ENCODE measurements at places on chromosomes 12 and 14. TPM values are rescaled to one million over a fixed set of nuclear protein-coding genes. Genes with fewer than 3 reads are reported as not detected.

TRHDE gene
- 6.1 TPM for total RNA-seq

- peaks cover 5% of the 10 kb centered on the region for H3K36me3 ChIP-seq
- H3K4me1 ChIP-seq = no peaks in the 10 kb centered on the region
- no peak overlapping the region for H3K27ac ChIP-seq
- H3K27me3 ChIP-seq = no peaks in the 10 kb centered on the region
- H3K4me3 ChIP-seq = no peak overlapping the region
- DNase-seq = no peak
Measured at GRCh38 chr12:45407981-45408728, 192.3 kb downstream of the ANO6 start.

GRCh38 chr12:27840229-27840999, 60.4 kb upstream of the MANSC4 start:
- H3K4me1 ChIP-seq = no peaks in the 10 kb centered on the region
- DNase-seq = no peak
- H3K36me3 ChIP-seq = no peaks in the 10 kb centered on the region
- H3K4me3 ChIP-seq = no peak overlapping the region
- no peak overlapping the region for H3K27ac ChIP-seq

DNA sequence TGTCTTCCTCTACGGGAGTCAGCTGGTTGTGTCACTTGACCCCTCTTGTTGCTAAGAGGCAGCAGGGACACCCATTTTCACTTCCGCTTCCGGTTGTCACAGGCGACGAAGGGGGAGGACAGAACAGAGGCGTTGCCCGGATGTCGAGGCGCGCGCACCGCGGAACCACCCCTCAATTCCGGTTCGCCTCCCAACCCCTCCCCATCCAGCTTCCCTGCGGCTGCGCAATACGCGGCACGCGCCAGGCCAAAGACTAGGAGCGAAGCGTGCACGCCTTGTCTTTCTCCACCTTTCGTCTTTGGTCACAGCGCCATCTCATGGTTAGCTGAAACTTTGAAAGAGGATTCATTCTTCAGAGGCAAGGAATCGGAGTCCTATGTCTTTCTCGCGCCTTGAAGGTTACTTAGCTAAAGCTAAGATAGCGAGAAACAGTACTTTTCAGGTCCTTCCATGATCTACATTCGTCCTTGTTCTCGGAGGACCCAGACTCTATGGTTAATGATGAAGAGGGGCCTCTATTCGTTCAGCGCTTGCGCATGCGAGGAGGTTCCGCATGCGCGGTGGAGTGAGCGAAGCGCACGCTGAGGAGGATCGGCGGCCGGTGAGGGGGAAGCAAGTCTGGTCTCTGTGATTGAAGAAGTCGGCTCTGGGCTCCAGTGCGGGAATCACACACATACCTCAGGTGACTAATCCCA, at the start of the genes ATP6V1D and EIF2S1:
ATP6V1D (minus strand) TSS at position 30 of the 695 bp plus-strand sequence. CDS start 106 bp downstream, outside the sequence.
EIF2S1 (plus strand) TSS at position 554 of the 695 bp plus-strand sequence. CDS start 4,440 bp downstream, outside the sequence.
- peak within 1 kb of the TSS; percentile 83 for H3K4me3 ChIP-seq
- H3K27ac ChIP-seq = peak within 1 kb of the TSS; percentile 90
- no peaks in the 10 kb centered on the region for H3K27me3 ChIP-seq
- H3K4me1 ChIP-seq = peaks cover 63% of the 10 kb centered on the region
- H3K36me3 ChIP-seq = peaks cover under 1% of the 10 kb centered on the region

GRCh38 chr14:88196925-88197324, 126.1 kb downstream of the KCNK10 start:
- no peak for DNase-seq
- H3K36me3 ChIP-seq = no peaks in the 10 kb centered on the region
- H3K27ac ChIP-seq = no peak overlapping the region
- H3K4me1 ChIP-seq = no peaks in the 10 kb centered on the region
- no peak overlapping the region for H3K4me3 ChIP-seq

DNA sequence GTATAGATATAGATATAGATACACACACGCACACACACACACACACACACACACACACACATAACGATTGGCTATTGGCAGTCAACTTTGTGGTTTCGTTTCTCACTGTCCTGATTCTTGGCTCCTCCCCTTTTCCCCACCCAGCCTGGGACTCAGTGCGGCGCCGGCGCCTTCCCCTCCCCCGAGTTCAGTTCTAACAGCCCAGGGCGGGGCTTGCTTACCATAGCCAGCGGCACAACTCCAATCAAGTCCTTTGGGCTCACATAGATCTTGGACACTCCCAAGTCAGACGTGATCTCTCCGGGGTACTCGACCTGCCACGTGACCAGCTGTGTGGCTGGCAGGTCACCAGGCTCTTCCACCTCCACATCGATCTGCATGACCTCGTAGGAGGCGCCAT, 484.1 kb downstream of the GLT1D1 start:
- H3K4me3 ChIP-seq = no peak overlapping the region
- DNase-seq = no peak
- H3K27ac ChIP-seq = no peak overlapping the region

GRCh38 chr12:89245090-89245489, 107.2 kb downstream of the DUSP6 start:
- H3K4me1 ChIP-seq = peaks cover 13% of the 10 kb centered on the region
- DNase-seq = no peak
- peak overlapping the region; percentile 55 for H3K27ac ChIP-seq

DNA sequence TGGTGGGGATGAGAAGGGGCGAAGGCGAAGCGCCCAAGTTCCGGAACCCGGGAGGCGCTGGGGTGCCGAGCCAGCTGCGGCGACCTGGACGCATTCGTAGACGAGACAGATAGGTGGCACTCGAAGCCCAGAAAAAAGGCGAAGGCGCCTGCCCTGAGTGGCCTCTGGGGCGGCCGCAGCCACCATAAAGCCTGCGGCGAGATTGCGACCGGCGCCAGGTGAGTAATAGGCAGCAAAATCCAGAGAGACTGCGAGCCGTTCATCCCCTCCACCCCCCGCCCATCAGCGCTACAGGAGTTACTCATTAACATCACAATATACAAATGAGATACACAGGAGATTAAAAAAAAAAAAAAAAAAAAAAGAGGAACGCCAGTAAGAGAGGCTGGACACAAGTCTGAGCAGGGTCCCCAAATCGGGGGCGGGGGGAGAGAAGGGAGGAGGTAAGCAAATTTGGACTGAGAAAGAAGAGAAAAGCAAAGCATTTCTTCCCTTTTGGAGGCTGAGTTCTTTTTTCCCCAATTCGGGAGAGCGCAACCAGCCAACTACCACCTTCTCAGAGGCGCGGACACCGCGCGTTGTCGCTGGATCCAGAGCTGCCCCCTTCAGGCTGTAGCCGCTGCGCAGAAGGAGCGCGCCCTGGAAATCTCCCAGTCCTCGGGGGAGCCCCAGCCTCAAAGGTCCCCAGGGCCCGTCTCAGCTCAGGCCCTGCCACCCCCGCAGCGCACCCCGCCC, 15.7 kb downstream of the TBX3 start:
- peak overlapping the region; percentile 40 for H3K4me3 ChIP-seq
- peak; percentile 84 for DNase-seq
- H3K4me1 ChIP-seq = peaks cover 20% of the 10 kb centered on the region
- H3K27ac ChIP-seq = peak overlapping the region; percentile 38

CLEC12A gene
- total RNA-seq = 0.82 TPM

DNA sequence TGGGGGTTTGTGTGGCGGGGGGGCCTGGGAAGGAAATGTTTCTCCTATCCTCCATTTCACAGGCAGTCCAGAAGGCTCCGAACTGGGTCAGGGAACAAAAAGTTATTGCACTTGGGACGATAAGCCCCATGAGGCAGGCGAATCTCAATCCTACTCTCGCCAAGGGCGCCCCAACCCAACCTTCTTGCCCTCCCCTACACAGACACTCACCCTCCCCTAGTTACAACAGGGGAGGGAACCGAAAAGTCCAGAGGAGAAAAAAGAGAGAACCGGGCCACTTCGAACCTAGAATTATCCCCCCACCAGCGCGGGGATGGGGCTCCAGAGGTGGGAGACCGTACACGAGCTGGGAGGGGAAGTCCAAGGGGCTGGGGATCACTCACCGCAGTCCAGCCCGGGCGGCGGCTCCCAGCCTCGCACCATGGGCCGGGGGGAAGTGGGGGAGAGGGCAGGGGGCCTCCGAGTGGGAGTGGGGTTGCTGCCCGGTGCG, 357 bp downstream of the HOMEZ start:
- H3K4me3 ChIP-seq = peak overlapping the region; percentile 73
- DNase-seq = no peak
- no peaks in the 10 kb centered on the region for H3K36me3 ChIP-seq
- H3K4me1 ChIP-seq = peaks cover 22% of the 10 kb centered on the region
- H3K27ac ChIP-seq = peak overlapping the region; percentile 100
- H3K27me3 ChIP-seq = no peaks in the 10 kb centered on the region

DNA sequence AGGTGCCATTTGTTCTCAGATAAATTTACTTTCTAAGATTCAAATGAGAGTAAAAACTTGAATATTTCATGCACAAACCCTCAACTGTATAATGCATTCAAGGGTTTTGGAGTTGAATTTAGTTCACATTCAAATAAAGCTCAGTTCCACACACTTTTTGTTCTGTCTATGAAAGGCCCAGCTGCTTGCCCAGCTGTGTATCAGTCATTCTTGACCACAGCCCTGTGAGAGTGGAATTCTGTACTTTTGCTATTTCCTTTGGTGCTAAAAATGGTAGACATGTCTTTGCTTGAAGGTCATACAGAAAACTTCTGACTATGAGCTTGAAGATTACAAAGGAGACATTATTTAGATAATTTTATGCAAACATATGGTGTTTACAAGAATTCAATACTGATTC, 110.4 kb downstream of the KCNC2 start:
- H3K4me3 ChIP-seq = no peak overlapping the region
- DNase-seq = no peak
- H3K27ac ChIP-seq = no peak overlapping the region
- H3K36me3 ChIP-seq = no peaks in the 10 kb centered on the region
- no peaks in the 10 kb centered on the region for H3K4me1 ChIP-seq
- H3K27me3 ChIP-seq = no peaks in the 10 kb centered on the region

CLEC4D gene
- total RNA-seq = 0.41 TPM

- peak overlapping the region; percentile 88 for H3K27ac ChIP-seq
- no peaks in the 10 kb centered on the region for H3K27me3 ChIP-seq
- no peaks in the 10 kb centered on the region for H3K36me3 ChIP-seq
- peak; percentile 74 for DNase-seq
- peaks cover 59% of the 10 kb centered on the region for H3K4me1 ChIP-seq
- H3K4me3 ChIP-seq = peak overlapping the region; percentile 67
Measured at GRCh38 chr14:92513966-92514843, 624 bp downstream of the RIN3 start.

DNA sequence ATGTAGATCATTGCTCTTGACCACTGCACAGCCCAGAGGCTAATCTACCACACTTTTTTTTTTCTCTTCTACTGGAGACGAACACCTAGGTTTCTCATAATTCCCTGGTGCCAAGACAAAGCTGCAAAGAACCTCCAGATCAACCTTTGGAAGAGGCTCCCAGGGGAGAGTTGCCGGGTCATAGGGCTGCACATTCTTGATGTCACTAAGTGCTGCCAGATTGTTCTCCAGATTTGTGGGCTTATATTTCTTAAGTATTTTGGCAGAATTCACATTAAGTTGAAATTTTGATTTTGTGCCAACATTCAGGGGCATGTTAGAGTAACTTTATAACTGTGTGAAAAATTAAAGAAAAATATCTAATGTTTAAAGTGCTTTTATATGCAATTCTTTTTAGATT, 13.5 kb upstream of the PDZRN4 start:
- no peaks in the 10 kb centered on the region for H3K4me1 ChIP-seq
- no peak overlapping the region for H3K27ac ChIP-seq
- no peak overlapping the region for H3K4me3 ChIP-seq
- no peaks in the 10 kb centered on the region for H3K27me3 ChIP-seq
- DNase-seq = no peak

- H3K27ac ChIP-seq = no peak overlapping the region
- DNase-seq = no peak
- no peak overlapping the region for H3K4me3 ChIP-seq
- no peaks in the 10 kb centered on the region for H3K4me1 ChIP-seq
- H3K36me3 ChIP-seq = no peaks in the 10 kb centered on the region
Measured at GRCh38 chr14:100369019-100369418, 45.9 kb downstream of the SLC25A47 start.

- H3K4me3 ChIP-seq = no peak overlapping the region
- no peak for DNase-seq
- H3K27me3 ChIP-seq = no peaks in the 10 kb centered on the region
- no peak overlapping the region for H3K27ac ChIP-seq
Measured at GRCh38 chr12:76549131-76549530, 10.4 kb downstream of the OSBPL8 start.

- H3K27me3 ChIP-seq = no peaks in the 10 kb centered on the region
- H3K36me3 ChIP-seq = no peaks in the 10 kb centered on the region
- no peak for DNase-seq
Measured at GRCh38 chr14:50714450-50715073, 46.5 kb upstream of the SAV1 start.

PRH2 gene
- not detected for total RNA-seq

DNA sequence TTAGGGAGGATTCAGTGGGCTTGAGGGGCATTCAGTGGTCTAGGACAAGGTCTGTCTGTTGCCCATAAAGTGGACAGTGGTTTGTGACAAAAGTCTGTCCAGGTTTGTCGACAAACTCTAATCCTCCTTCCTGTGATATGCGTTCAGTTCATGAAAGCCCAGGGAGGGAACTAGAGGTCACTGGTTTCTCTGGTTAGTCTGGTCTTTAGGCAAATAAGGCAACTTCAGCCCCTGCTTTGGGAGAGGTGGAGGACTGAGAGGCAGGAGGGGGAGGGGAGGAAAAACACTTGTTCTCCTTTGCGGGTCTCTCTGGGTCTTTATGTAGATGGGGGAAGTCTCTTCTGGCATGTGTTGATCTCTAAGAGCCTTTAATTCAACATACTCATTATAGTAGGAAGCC, 235.1 kb upstream of the PWP1 start:
- no peak overlapping the region for H3K27ac ChIP-seq
- H3K4me1 ChIP-seq = no peaks in the 10 kb centered on the region

SPIC gene
- total RNA-seq = not detected

GALNT6 gene
- 1.6 TPM for total RNA-seq

DNA sequence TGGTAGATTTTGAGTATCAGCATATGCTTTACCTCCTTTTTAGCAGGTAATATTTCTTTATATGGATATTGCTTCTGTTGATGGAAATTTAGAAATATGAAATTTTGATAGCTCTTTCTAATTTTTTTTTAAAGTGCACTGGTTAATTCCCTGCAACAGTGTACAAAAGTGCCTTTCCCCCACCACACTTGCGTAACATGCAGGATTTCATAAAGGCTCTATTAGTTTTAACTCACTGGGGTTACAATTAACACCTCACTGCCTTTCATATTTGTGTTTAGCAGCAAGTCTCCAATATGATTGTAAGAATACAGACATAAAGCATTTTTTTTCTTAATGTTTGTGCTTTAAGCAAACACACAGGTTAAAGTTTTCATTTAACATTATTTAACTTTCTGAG, 25.6 kb downstream of the MNAT1 start:
- DNase-seq = no peak
- peaks cover 29% of the 10 kb centered on the region for H3K4me1 ChIP-seq
- no peaks in the 10 kb centered on the region for H3K36me3 ChIP-seq
- no peak overlapping the region for H3K27ac ChIP-seq

GRCh38 chr12:254039-254438, 8.6 kb downstream of the SLC6A13 start:
- H3K27me3 ChIP-seq = peaks cover 13% of the 10 kb centered on the region
- H3K4me3 ChIP-seq = no peak overlapping the region
- H3K36me3 ChIP-seq = no peaks in the 10 kb centered on the region
- DNase-seq = no peak

GRCh38 chr12:24772813-24773212, 176.1 kb downstream of the BCAT1 start:
- no peak for DNase-seq
- no peaks in the 10 kb centered on the region for H3K27me3 ChIP-seq
- H3K4me1 ChIP-seq = peaks cover 5% of the 10 kb centered on the region
- H3K4me3 ChIP-seq = no peak overlapping the region

GRCh38 chr12:132143336-132144071, 615 bp downstream of the DDX51 start:
- no peak for DNase-seq
- peaks cover 26% of the 10 kb centered on the region for H3K4me1 ChIP-seq
- H3K4me3 ChIP-seq = peak overlapping the region; percentile 96

HOXC9 gene
- not detected for total RNA-seq

- H3K27ac ChIP-seq = no peak overlapping the region
- peaks cover 99% of the 10 kb centered on the region for H3K36me3 ChIP-seq
- H3K27me3 ChIP-seq = no peaks in the 10 kb centered on the region
- no peak for DNase-seq
- H3K4me3 ChIP-seq = no peak overlapping the region
Measured at GRCh38 chr14:73958591-73958990, 8.5 kb downstream of the COQ6 start.

All from sigmoid colon (tissue), 7 donors.